ENCODE measurements at places on chromosomes 12 and 14.

DNA sequence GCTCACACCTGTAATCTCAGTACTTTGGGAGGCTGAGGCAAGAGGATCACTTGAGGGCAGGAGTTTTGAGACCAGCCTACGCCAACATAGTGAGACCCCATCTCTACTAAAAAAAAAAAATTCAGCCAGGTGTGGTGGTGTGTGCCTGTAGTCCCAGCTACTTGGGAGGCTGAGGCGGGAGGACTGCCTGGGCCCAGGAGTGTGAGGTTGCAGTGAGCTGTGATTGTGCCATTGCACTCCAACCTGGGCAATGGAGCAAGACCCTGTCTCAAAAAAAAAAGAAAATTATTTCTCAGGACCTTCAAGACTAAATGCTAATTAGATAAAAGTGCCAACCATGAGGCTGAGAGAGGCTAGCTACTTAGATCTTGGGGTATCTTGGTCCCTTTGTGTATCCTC, 23.5 kb downstream of the OTUB2 start:
- DNase-seq: no peak

GRCh38 chr12:132407451-132407961, 78.1 kb upstream of the GALNT9 start:
- DNase-seq: peak; percentile 67

- peak; percentile 76 for DNase-seq
These were observed 4.7 kb upstream of the NCKAP5L start for GRCh38 chr12:49832836-49833421.

DNA sequence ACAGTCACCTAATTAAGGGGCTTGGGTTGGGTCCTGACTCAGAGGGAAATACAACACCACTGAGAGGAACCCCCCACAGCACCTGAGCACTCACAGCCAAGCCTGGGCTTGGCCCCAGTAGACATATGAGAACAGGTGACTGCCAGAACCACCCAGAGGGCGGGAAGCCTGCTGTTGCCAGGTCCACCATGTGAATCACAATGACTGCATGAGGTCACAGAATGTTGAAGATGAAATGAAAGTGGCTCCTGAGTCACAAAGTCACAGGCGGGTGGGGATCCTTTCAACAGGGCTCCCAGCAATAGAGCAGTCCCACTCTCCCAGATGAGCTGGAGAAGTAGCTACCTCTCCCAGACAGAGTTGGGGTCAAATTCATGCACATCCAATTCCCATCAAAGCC, at the start of gene LRRC74A:
Gene LRRC74A, plus strand, starts transcription at position 287 of the 400 bp plus-strand sequence. CDS start 290 bp downstream, outside the sequence.
- DNase-seq: no peak

DNA sequence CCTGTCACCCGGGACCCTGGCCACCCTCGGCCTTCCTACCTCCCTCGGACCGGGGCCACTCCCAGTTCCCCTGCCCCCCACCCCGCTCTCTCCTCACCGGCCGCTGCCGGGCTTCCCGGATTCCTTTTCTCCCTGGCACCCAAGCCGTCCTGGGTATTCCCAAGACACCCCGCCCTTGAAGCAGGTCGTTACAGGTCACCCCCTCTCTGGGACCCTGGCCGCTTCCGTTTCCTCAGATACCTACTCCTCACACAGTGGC, 493 bp downstream of the NUMB start:
- DNase-seq: no peak

GRCh38 chr12:3973269-3973884, 100.2 kb upstream of the PARP11 start:
- DNase-seq: no peak

DNA sequence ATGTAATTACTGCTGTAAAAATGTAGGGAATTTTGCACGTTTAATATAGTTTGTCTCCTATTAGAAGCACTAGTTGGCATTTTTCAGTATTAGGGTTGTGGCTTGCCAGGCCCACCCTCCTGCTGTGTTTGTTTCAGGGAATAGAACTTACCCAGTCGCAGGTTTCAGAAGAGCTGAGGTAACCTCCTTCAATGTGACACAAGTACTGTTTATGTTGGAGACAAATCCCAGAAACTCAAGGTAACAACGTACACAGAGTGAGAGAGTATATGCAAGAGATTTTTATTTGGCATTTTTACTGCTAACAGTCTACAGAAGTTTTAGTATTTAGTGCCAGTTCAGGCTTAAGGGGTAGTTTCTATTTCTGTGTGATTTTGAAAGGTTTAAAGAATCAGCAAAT, 284.3 kb downstream of the RAD51B start:
- DNase-seq: no peak

DNA sequence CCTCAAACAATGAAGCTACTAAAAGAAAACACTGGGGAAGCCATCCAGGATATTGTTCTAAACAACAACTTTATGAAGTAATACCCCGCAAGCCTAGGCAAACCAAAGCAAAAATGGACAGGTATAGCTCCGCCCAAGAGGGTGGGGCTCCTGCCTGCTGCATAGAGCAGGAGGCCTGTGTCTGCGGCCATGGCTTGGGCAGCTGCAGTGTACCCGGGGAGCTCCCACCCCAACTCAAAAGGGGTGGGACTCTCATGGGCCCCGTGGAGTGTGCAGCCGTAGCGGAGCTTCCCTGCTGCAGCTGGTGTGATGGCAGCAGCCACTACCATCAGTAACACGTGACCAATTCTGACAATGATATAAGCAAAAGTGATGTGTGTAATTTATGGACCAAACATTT, 264.2 kb upstream of the KITLG start:
- DNase-seq: no peak

DNA sequence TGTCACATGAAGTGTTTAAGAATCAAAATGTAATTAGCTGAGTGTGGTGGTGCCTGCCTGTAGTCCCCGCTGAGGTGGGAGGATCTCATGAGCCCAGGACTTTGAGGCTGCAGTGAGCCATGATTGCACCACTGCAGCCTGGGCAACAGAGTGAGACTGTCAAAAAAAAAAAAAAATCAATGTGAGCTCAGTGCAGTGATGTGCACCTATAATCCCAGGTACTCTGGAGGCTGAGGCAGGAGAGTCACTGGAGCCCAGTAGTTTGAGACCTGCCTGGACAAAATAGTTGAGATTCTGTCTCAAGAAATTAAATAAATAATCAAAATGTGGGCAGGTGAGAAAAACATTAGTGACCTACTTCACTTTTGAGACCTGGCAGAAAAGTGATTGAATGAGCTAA, 140.0 kb downstream of the MON2 start:
- no peak for DNase-seq

- DNase-seq: no peak
These were observed 194.3 kb downstream of the RGS6 start for GRCh38 chr14:72126561-72126960.

GRCh38 chr12:80632835-80633234, 74.6 kb upstream of the MYF6 start:
- DNase-seq: no peak

GRCh38 chr14:79972230-79972629, 239.1 kb downstream of the DIO2 start:
- no peak for DNase-seq

- no peak for DNase-seq
These were observed 20.9 kb upstream of the NUDT14 start for GRCh38 chr14:105201925-105202513.

- peak; percentile 82 for DNase-seq
These were observed 161.2 kb upstream of the SLC38A2 start for GRCh38 chr12:46533723-46534122.

DNA sequence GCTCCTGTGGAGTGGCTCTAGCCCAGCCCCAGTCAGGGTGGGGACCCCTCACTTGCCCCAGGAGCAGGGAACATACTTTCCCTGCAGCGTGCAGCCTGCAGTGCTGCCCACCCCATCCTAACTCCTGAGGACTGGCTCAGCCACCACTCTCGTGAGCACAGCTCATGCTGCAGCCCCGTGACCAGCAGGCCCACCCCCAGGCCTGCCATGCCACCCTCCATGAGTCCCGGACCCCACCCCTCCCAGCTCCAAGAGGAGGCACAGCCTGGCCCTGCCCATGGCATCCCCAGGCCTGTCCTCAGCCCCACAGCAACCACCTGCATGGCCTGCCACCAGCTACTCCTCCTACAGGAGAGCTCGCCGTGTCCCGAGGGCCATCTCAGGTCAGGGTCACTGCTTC, 3.9 kb upstream of the JAG2 start:
- DNase-seq: no peak

GRCh38 chr14:99266181-99267178, 5.5 kb downstream of the BCL11B start:
- DNase-seq: peak; percentile 73

- peak; percentile 49 for DNase-seq
These were observed 37.5 kb downstream of the CHST11 start for GRCh38 chr12:104494137-104494792.

GRCh38 chr14:63909984-63910383, 57.2 kb downstream of the SYNE2 start:
- DNase-seq: peak; percentile 27

DNA sequence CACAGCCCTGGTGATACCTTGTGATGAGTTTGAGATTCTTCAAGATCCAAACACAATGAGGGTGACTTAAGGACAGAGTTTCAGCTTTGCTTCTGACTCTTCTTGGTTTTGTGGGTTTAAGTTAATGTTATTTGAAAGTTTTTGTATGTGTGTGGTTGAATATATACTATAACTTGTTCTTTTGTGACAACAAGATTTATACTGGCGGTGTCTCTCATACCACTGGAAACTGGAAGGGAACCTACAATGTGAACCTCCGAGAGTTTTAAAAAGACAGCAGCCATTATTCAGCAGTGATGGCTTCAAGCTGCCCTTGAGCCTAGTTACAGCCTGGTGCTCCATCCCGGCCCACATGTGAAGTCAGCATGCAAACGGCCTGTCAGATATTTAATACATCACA, 87.9 kb upstream of the IGF1 start:
- DNase-seq: no peak

- DNase-seq: no peak
These were observed 41.0 kb downstream of the HSD17B6 start for GRCh38 chr12:56804169-56804568.

- peak; percentile 36 for DNase-seq
These were observed 8.7 kb upstream of the FGD4 start for GRCh38 chr12:32390572-32391219.

GRCh38 chr12:25130741-25131188, 64.2 kb downstream of the DNAI7 start:
- peak; percentile 66 for DNase-seq

GRCh38 chr12:2801044-2801783, 6.4 kb downstream of the FKBP4 start:
- no peak for DNase-seq

DNA sequence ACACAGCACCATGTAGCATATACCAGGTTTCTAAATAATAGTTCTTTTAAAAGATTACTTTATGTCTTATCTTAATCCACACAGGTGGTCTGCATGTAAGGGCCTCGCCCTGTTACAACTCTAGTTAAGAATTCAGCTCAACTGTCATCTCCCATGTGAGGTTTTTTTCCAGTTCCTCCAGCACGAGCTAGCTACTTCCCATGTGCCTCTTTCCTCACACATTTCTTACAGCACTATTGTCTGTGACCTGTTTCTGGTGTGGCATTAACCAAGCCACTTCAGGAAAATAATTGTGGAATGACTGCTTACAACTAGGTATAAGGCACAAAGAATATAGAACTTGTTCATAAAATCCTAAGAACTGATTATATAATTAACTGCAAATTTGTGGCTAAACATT, 65.5 kb downstream of the SH2B3 start:
- DNase-seq: no peak

DNA sequence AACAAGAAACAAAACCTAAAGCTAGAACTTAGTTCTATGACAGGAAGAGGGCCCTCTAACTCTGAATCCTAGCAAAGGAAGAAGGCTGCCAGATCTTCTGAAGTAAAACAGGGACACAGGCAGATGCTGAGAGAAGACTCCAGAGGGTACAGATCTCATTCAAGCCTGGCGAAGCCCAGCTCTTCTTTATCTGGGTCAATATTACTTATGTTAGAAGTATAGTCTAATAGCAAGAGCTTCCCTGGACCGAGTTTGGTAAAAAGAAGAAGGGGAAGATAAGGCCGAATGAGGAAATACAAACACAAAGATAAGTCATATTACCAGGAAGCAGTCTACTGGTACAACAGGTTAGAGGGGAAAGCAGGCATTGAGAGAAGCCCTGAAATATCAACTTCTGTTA, 79.9 kb upstream of the CCDC91 start:
- peak; percentile 27 for DNase-seq

GRCh38 chr12:58358369-58358768, 417.0 kb downstream of the ATP23 start:
- DNase-seq: no peak

GRCh38 chr12:12907552-12907951, 16.2 kb downstream of the GPRC5A start:
- no peak for DNase-seq

DNA sequence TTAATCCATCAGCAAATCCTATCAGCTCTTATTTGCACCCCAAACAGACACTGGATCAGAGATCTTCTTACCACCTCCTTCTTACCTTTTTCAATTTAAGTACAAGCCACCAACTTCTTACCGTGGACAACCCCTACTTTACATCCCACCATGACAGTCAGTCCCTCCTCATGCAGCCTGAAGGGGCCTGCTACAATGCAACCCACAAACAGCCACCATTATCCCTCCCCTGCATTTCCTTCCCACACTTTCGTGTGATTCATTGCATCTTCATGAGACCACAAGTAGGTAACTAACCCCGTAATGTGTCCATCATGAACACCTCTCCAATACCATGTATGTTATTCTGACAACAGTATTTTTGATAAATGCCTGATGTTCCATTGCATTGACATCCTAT, 108.6 kb downstream of the BCL11B start:
- DNase-seq: no peak

DNA sequence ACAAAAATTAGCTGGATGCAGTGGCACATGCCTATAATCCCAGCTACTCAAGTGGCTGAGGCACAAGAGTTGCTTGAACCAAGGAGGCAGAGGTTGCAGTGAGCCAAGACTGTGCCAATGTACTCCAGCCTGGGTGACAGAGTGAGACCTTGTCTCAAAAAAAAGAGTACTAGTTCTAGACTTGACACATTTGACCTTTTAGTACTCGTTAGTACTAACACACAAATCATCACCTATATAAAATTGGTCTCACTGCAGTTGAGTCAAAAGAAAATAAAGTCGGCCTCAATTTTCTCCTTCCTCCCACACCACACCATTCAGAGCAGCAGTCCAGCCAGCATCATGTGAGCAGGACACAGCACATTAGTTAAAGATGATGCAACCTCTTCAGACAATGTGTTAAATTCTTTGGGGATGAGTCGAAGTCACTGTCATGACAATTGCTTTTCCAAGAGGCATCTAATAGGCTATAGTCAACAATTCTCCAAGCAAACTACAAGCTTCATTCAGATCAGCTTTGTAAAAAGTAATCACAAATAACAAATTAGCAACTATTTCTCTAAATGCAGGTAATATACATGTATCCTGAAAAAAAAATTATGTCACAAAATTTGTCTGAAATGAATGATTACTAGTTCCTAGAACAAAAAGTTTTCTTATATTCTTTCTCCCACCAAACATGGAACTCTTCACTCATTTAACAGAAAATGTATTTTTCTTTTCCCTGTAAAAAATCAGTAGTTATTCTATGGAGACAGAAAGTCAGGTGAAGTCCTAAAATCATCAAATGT, 55.6 kb downstream of the CLIP1 start:
- peak; percentile 94 for DNase-seq

All from fibroblast of pulmonary artery (primary cell).